ENCODE measurements at places on chromosomes 7 and 10.
A peak's percentile ranks its signal among the peaks of the same experiment; 100 is the strongest.

DNA sequence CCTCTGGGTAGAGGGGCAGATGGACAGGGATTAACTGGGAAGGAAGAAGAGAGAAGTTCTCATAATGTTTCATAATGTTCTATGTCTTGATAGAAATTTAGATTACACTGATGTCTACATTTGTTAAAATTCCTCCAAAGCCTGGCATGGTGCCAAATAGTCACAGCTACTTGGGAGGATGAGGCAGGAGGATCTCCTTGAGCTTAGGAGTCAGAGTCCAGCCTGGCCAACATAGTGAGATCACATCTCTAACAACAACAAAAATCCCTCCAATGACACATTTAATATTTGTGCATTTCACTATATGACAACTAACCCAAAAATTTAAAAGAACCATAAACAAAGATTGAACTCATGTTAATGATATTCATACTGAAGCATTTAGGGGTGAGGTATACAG lies 33.0 kb upstream of the PPP1R3C start:
- DNase-seq = no peak

GRCh38 chr10:87590705-87591588 lies 68.7 kb upstream of the PAPSS2 start:
- DNase-seq = no peak

DNA sequence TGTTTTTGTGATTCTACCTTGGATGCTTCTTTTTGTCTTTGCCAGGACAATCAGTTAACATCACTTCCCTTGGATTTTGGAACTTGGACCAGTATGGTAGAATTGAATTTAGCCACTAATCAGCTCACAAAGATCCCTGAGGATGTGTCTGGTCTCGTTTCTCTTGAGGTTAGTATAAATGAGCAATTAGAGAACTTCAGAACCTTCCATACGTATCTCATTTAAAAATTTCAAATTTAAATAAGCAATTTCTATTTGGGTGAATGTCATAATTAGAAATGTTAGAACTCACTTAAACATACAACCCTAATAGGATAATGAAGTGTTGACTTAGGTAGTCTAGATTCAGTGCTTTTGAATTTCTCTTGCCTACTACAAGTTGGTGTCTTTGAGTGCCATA lies 69.3 kb upstream of the ADRA2A start:
- no peak for DNase-seq

GRCh38 chr7:130732980-130733930 lies 752 bp downstream of the KLF14 start:
- peak; percentile 16 for DNase-seq

GRCh38 chr7:36614959-36615358 lies 109.3 kb downstream of the AOAH start:
- DNase-seq = no peak

GRCh38 chr7:27933671-27934565 lies 194.0 kb downstream of the TAX1BP1 start:
- DNase-seq = no peak

GRCh38 chr7:80428161-80429054 lies 83.5 kb downstream of the GNAT3 start:
- DNase-seq = no peak

- no peak for DNase-seq
Measured at GRCh38 chr7:74199551-74200355, 10.1 kb upstream of the LAT2 start.

DNA sequence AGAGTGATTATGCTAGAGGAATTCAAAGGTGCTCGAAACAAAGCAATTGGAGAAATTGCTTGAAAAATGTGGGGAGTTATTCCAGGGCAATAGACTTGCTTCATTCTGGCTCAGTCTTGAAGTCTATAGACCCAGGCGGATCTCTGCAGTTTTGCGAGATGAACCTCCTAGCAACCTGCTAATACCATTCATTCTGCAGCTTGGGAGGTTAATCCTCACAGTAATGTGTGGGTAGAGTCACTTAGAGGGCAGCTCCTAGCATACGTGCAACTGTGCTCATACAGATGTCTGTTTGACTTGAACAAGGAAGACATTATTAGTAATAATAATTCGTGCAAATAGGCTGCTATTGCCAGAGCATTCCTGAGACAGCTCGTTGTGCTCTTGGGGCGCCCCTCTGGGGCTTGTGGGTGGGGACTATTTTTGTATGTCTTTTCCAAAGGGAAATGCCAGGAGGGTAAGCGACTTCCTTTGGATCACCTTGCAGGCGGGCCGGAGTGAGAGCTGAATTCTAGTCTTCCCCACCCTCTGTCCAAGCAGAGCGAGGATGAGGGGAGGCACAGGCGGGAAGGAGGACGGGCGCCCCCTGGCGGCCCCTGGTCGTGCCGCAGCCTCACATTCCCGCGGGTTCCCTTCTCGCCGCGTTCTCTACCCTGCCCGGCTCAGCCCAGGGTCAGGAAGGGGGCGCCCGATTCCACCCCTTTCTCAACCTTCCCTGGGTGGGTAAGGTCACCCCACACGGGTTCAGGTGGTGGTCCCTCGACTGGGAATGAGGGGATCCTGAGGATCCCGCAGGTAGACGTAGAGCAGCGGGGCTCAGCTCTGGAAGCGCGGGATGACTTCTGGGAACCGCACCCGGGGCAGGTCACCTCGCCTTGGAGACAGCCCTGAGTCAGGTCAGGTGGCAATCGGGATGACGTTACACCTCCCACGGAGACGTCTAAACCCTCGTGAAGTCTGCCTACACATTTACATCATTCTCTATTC lies 241.5 kb downstream of the PHTF2 start:
- peak; percentile 26 for DNase-seq

GRCh38 chr7:137992550-137993394 lies 9.1 kb downstream of the CREB3L2 start:
- DNase-seq = no peak

DNA sequence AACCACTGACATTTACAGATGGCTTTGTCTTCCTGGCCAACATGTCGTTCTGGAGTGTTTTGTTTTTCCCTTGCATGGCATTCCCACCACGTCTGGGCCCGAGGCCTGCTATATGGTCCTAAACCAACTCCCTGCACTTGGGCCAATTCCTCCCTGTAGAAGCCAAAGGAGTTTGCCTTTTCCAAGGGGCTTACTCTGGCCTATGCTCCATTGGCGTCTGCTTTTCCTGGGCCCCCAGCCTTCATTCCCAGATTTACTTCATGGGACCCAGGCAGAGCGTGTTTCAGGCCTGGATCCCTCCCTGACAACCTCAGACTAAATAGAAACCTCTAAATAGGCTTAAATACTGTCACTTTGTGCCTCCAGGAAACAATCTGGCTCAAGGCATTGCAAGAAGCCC lies 60.7 kb downstream of the MINDY4 start:
- no peak for DNase-seq

GRCh38 chr10:2401459-2401858 lies 664.1 kb upstream of the ADARB2 start:
- DNase-seq = no peak

GRCh38 chr7:75039166-75039565 lies 34.4 kb downstream of the RCC1L start:
- DNase-seq = no peak

DNA sequence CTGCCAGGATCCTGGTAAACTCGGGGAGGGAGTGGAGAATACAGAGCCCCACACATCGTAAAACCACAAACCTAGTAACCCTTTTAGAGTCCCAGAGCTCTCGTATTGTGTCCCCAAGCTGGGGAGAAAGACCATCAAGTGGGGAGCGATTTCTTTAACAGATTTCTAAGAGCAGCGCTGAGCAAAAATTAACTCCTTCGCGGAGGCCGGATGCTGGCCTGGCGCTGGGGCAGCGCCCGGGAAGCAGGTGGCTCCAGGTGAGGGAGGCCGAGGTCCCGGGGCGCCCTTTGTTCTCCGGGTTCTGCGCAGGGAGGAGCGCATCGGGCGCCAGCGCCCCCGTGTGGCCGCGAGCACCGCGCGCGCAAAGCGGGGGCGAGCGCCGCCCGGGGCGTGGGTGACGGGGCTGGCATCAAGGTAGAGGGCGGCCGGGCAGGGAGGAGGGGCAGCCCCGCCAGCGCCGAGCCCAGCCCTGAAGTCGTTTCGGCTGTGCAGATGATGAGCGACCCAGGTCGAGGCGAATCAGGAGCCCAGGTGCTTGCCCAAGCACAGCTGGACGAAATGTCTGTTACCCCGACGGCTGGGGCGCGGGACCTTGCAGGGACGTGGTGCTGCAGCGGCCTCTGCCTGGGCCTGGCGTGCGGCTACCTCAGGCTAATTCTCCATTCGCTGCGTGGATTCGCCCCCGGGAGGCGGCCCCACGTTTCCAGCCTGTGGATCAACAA lies 10.4 kb upstream of the FGFR2 start:
- DNase-seq = no peak

GRCh38 chr10:102647443-102648268 lies 3.4 kb downstream of the TRIM8 start:
- DNase-seq = no peak

DNA sequence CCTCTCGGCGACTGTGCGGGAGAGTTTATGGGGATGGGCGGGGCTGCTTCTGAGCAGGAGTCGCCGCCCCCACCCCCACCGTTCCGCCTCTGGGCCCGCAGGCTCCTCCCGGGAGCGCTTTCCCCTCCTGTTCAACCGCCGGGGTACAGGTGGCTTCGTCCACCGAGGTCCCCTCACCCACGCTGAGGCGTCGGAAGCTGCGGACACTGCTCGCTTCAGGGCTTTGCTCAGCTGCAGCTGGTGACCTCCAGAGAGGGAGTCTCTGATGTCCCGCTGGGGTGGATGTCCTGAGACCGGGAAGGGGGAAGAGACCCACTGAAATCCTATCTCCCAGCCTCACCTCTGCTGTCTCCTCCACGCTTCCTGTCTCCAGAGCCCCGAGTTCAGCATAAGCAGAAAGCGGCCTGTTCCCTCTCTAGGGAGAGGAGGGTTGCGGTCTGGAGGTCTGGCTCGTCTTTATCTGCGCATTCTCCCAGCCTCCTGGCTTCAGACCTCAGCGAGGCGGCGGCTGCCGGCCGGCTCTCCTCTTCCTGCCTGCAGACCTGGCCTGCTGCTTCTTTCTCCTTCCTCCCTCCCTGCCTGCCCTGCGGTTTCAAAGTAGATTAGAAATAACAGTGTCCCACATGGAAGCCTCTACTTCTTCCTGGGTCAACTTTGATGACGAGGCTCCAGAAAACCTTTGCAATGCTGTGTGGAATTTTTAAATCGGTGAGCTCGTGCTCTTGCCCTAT lies 1.8 kb downstream of the CYP2E1 start:
- DNase-seq = no peak
